Karpas-422 (cell line): ENCODE measurements at places on chromosomes 5 and 9. TPM values are rescaled to one million over a fixed set of nuclear protein-coding genes. Genes with fewer than 3 reads are reported as not detected.

The PCDHGA2 gene
- 0.04 TPM in 1 of 2 replicates, not detected in the other for total RNA-seq

- DNase-seq = no peak
- no peak overlapping the region for H3K4me3 ChIP-seq
- H3K27me3 ChIP-seq = no peaks in the 10 kb centered on the region
- H3K4me1 ChIP-seq = no peaks in the 10 kb centered on the region
- no peak overlapping the region for H3K27ac ChIP-seq
- no peaks in the 10 kb centered on the region for H3K36me3 ChIP-seq
Observed at GRCh38 chr5:176822041-176822792, 11.9 kb downstream of the UNC5A start.

DNA sequence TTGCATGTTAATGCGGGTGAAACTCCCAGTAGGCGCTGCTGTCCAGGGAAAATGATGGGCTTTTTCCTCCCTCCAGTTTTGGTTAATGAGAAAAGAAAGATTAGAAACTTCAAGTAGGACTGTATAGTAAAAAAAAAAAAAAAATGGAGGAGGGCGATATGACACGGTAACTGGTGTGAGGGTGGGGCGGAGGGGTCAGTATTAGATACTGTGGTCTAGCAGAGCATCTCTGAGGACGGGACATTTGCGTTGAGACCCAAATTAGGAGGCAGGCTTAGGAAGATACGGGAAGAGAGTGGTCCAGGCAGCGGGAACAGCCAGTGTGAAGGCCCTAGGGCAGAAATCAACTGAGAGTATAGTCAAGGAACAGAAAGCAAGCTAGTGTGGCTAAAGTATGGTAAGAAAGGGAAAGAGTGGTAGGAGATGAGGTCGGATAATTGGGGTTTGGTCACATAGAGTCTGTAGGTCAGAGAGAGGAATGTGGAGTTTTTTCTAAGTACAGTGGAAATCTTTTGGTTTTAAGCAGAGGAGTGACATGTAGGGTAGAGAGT lies 707 bp downstream of the RMND5B start:
- H3K4me3 ChIP-seq = peak overlapping the region; percentile 78
- H3K4me1 ChIP-seq = peaks cover 16% of the 10 kb centered on the region

DNA sequence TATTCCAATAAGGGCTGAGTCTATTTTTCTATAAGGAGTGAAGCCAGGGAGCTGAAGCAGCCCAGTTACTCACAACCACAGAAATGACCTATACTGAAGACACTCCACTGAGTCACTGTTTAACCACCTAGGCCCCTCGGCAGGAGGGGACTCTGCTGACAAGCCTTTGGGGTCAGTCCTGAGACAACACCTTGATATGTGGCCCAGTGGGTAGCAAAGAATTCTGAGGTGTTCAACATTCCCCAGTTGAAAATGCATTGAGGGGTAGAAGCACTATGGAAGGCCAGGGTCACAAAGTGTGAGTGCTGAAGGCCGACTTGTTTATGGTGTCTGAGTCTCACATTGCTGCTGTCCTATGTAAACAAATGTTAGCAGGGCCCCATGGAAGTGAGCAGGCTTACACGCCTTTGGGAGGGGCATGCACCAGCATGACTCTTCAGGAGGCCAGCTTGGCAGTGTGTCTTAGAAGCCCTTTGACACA lies 112.6 kb upstream of the NFIL3 start:
- no peaks in the 10 kb centered on the region for H3K27me3 ChIP-seq

- no peaks in the 10 kb centered on the region for H3K4me1 ChIP-seq
- H3K27me3 ChIP-seq = no peaks in the 10 kb centered on the region
- no peak overlapping the region for H3K4me3 ChIP-seq
- H3K27ac ChIP-seq = no peak overlapping the region
- no peaks in the 10 kb centered on the region for H3K36me3 ChIP-seq
Observed at GRCh38 chr9:88685966-88686365, 151.0 kb downstream of the NXNL2 start.

DNA sequence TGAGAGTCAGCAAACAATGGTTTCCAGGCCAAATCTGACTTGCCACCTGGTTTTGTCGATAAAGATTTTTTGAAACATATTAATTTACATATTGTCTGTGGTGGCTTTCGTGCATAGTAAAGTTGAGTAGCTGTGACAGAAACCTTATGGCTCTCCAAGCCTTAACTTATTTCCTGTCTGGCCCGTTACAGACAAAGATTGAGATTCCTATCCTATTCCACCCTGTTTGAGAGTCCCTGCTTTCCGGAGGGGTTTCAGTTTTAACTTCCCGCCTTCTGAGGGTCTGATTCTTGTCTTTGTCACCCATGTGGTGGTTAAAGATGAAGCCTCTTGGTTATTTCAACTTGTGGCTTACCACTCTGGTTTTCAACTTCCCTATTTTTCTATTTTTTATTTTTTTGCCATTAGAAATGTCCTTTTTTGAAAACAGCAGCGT lies 11.4 kb downstream of the OTULIN start:
- no peaks in the 10 kb centered on the region for H3K27me3 ChIP-seq
- H3K4me3 ChIP-seq = peak overlapping the region; percentile 13
- peak; percentile 60 for DNase-seq
- H3K27ac ChIP-seq = peak overlapping the region; percentile 78
- peaks cover 89% of the 10 kb centered on the region for H3K4me1 ChIP-seq

- no peak overlapping the region for H3K4me3 ChIP-seq
- no peaks in the 10 kb centered on the region for H3K27me3 ChIP-seq
- no peak overlapping the region for H3K27ac ChIP-seq
- H3K36me3 ChIP-seq = no peaks in the 10 kb centered on the region
- H3K4me1 ChIP-seq = no peaks in the 10 kb centered on the region
Observed at GRCh38 chr5:12566441-12566840, 662.2 kb upstream of the CTNND2 start.
